ENCODE measurements at places on chromosomes 4 and X. TPM values are rescaled to one million over a fixed set of nuclear protein-coding genes. Genes with fewer than 3 reads are reported as not detected.
A peak's percentile ranks its signal among the peaks of the same experiment; 100 is the strongest.

DNA sequence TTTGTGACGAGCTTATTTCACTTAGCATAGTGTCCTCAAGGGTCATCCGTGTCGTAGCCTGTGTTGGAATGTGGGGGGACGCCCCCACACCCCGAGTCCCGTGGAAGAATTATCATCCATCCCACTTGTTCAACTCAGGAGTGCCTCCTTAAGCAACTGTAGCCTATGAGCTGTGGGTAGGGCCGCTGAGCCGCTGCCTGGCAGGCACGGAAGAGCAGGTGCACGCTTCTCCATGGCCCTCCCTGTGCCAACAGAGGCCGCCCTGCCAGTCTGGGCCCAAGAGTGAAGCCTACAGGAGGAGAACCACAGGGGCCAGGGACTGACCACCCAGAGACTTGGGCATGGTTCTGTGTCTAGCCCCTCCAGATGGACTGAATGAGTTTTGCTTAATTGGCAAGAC, 2.3 kb upstream of the RGS12 start:
- H3K27ac ChIP-seq = no peak overlapping the region
- H3K36me3 ChIP-seq = no peaks in the 10 kb centered on the region
- no peaks in the 10 kb centered on the region for H3K27me3 ChIP-seq
- DNase-seq = no peak
- H3K4me3 ChIP-seq = no peak overlapping the region

DNA sequence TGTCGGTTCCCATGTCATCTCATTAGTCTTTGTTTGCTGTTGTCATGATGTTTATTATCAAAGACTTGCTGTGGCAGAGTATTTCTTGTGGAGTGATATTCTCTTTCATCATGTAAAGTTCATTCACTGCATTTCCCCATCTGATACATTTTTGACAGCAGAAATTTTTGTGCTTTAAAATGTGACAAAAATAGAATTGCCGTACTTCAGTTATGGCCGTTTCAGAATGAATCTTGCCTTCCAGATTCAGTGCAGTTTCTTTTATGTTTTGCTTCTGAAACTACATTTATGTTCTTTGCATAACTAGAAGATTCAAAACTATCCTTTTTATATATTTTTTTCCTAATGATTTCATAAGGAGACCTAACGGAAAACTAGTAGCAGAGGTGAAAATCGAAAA, 10.0 kb downstream of the CSTF2 start:
- peaks cover 7% of the 10 kb centered on the region for H3K36me3 ChIP-seq
- H3K27me3 ChIP-seq = no peaks in the 10 kb centered on the region
- H3K4me1 ChIP-seq = no peaks in the 10 kb centered on the region
- H3K27ac ChIP-seq = no peak overlapping the region

- DNase-seq = no peak
- H3K27ac ChIP-seq = peak overlapping the region; percentile 100
- H3K4me3 ChIP-seq = no peak overlapping the region
- no peaks in the 10 kb centered on the region for H3K27me3 ChIP-seq
- no peaks in the 10 kb centered on the region for H3K36me3 ChIP-seq
- H3K4me1 ChIP-seq = peaks cover 63% of the 10 kb centered on the region
Measured at GRCh38 chr4:38765382-38765781, 17.4 kb downstream of the TLR10 start.

- H3K27ac ChIP-seq = no peak overlapping the region
- peaks cover 8% of the 10 kb centered on the region for H3K4me1 ChIP-seq
- H3K36me3 ChIP-seq = no peaks in the 10 kb centered on the region
- no peak for DNase-seq
Measured at GRCh38 chr4:169412046-169412445, 141.3 kb upstream of the SH3RF1 start.

- H3K27ac ChIP-seq = peak within 1 kb of the TSS; percentile 94
- H3K4me1 ChIP-seq = peaks cover 31% of the 10 kb centered on the region
- H3K4me3 ChIP-seq = peak within 1 kb of the TSS; percentile 80
- peak; percentile 90 for DNase-seq
- H3K27me3 ChIP-seq = no peaks in the 10 kb centered on the region
- peaks cover 17% of the 10 kb centered on the region for H3K36me3 ChIP-seq
Measured at GRCh38 chrX:150362599-150363481, at the start of gene MAMLD1. TSS of gene MAMLD1 (plus strand) at chrX:150363317. CDS start at chrX:150445517, 82,200 bp downstream.

- H3K4me3 ChIP-seq = no peak overlapping the region
- H3K4me1 ChIP-seq = no peaks in the 10 kb centered on the region
- DNase-seq = no peak
- no peak overlapping the region for H3K27ac ChIP-seq
- H3K36me3 ChIP-seq = no peaks in the 10 kb centered on the region
Measured at GRCh38 chr4:106062452-106062875, 167.2 kb downstream of the NPNT start.

DNA sequence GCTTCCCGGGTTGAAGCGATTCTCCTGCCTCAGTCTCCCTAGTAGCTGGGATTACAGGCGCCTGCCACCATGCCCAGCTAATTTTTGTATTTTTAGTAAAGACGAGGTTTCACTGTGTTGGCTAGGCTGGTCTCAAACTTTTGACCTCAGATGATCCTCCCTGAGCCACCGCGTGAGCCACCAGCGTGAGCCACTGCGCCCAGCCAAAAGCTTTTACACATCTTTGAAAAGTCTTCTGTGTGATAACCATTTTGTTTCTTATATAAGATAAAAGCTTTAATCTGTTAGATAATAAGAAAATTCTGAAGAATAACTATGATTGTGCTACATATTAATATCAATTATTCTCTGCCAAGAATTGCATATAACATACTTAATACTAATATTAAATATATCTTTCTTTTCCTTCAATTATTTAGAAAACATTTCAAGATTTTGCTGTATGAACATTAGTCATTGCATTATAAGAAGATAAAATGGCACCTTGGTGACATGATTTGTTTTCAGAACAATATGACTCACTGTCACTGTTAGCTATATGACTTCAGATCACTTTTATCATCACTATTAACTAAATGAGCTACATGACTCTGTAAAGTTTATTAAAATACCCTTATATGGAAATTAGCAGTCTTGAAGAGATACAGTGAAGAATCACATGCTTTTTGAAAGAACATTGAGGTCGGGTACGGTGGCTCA, 33.4 kb downstream of the RUFY3 start:
- peak; percentile 80 for DNase-seq
- peaks cover 78% of the 10 kb centered on the region for H3K4me1 ChIP-seq
- H3K4me3 ChIP-seq = peak overlapping the region; percentile 63

- no peak overlapping the region for H3K4me3 ChIP-seq
- H3K4me1 ChIP-seq = no peaks in the 10 kb centered on the region
- no peaks in the 10 kb centered on the region for H3K36me3 ChIP-seq
- DNase-seq = no peak
- no peak overlapping the region for H3K27ac ChIP-seq
Measured at GRCh38 chr4:67899096-67899495, 15.3 kb upstream of the TMPRSS11D start.

GRCh38 chr4:127698789-127699200, 31.4 kb upstream of the SLC25A31 start:
- 0 out of 2 replicates have a peak, but pooled peaks cover 4% of the 10 kb centered on the region for H3K27me3 ChIP-seq
- H3K27ac ChIP-seq = no peak overlapping the region
- no peaks in the 10 kb centered on the region for H3K36me3 ChIP-seq
- H3K4me1 ChIP-seq = no peaks in the 10 kb centered on the region

DNA sequence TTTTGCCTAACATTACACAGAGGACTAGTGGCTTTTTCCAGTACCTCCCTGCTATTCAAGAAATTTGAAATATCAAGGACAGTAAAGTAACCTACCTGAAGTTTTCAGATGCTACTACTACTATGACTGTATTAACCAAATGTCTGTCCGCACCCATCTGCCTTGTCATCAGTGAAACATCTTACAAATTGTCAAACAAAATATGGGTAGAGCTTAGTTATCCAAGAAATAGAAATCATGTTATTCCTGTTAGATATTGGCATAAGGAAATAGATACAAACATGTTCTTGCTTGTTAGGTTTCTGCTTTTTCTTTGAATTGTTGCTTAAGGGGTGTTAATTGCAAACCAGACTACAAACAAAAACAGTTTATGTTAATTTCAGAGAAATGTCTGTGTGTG, 63.9 kb downstream of the PLS3 start:
- H3K27me3 ChIP-seq = no peaks in the 10 kb centered on the region
- H3K4me1 ChIP-seq = no peaks in the 10 kb centered on the region
- H3K36me3 ChIP-seq = no peaks in the 10 kb centered on the region
- no peak overlapping the region for H3K27ac ChIP-seq
- no peak overlapping the region for H3K4me3 ChIP-seq

- no peaks in the 10 kb centered on the region for H3K4me1 ChIP-seq
- no peaks in the 10 kb centered on the region for H3K27me3 ChIP-seq
- no peak overlapping the region for H3K27ac ChIP-seq
- H3K36me3 ChIP-seq = no peaks in the 10 kb centered on the region
Measured at GRCh38 chr4:115275615-115276014, 162.2 kb upstream of the NDST4 start.

- no peak overlapping the region for H3K4me3 ChIP-seq
- H3K36me3 ChIP-seq = peaks cover 4% of the 10 kb centered on the region
- DNase-seq = no peak
- no peak overlapping the region for H3K27ac ChIP-seq
- peaks cover 21% of the 10 kb centered on the region for H3K4me1 ChIP-seq
Measured at GRCh38 chr4:105194328-105195231, 47.9 kb downstream of the TET2 start.

GRCh38 chrX:119735467-119735866, 22.9 kb upstream of the SOWAHD start:
- H3K27ac ChIP-seq = no peak overlapping the region
- H3K36me3 ChIP-seq = no peaks in the 10 kb centered on the region
- H3K4me1 ChIP-seq = no peaks in the 10 kb centered on the region
- no peaks in the 10 kb centered on the region for H3K27me3 ChIP-seq
- DNase-seq = no peak

DNA sequence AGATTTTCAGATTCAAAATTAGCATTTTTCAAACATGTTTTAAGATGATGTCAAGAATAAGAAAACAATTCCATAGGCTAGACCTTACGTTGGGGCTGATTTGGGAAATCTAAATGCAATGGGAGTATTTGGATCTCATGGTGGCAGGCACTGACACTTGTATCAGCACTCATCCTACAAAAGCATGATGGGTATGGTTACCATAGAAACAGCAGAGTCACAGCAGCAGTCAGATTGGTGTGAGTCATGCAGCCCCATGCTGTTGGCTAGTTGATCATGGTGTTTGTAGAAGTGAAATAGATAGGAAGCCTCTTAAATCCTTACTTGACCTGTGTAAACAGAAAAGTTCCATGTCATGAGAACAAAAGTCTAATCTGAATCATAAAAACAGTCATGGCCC, 1637.3 kb upstream of the PABPC4L start:
- no peaks in the 10 kb centered on the region for H3K4me1 ChIP-seq
- no peak for DNase-seq
- H3K4me3 ChIP-seq = no peak overlapping the region
- H3K27ac ChIP-seq = no peak overlapping the region
- no peaks in the 10 kb centered on the region for H3K36me3 ChIP-seq

DNA sequence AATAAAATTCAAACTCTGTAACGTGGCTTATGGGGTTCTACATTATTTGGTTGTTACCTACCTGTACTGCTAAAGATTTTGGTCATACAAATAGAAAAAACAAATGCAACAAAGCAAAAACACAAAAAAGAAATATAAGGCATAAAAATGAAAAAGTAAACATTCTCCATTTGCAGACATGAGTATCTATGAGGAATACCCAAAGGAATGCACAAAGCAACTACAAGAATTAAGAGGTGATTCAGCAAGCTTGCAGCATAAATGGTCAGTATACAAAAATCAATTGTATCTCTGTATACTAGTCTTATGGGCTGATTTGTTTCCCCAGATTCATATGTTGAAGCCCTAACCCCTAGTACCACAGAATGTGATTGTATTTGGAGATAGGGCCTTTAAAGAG, 3.6 kb upstream of the PDE5A start:
- H3K4me1 ChIP-seq = peaks cover 17% of the 10 kb centered on the region
- no peak overlapping the region for H3K4me3 ChIP-seq
- H3K36me3 ChIP-seq = no peaks in the 10 kb centered on the region
- DNase-seq = no peak
- H3K27ac ChIP-seq = no peak overlapping the region

DNA sequence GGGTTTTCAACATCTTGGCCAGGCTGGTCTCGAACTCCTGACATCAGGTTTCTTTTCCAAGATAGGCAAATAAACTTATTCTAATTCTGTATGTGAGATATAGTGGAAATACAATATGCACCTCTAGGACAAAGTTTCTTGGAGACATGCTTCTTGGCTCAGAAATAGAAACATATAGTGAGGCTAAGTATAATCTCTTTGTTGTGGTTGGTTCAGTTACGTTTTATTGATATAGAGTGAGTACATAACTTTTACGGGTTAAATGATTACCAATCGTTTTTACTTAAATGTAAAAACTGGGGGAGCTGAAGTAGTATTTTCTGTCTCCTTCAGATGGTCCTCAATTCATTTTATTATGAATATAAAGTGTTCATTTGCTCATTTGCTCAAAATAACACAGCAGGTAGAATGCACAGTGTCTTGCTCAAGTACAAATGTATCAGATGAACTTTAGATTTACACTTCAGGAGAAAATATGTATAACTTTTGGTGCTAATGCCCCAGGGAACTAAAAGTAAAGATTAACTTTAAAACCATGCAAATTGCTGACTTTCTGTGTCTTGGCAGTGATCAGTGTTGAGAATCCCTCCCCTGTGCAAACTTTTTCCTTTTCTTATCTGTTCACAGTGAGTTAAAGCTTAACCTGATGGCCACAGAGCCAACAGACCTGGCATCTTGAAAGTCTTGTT, 77.6 kb downstream of the AFF1 start:
- DNase-seq = no peak
- no peak overlapping the region for H3K27ac ChIP-seq
- no peaks in the 10 kb centered on the region for H3K27me3 ChIP-seq
- H3K4me3 ChIP-seq = no peak overlapping the region
- H3K36me3 ChIP-seq = no peaks in the 10 kb centered on the region

The GIMD1 gene
- not detected for total RNA-seq

The TLR10 gene
- total RNA-seq = 48.5 TPM

The CAPN6 gene
- not detected for total RNA-seq

The BMPR1B gene
- not detected for total RNA-seq

The SMIM10 gene
- not detected for total RNA-seq
